ENCODE measurements at places on chromosomes 7 and 10.
A peak's percentile ranks its signal among the peaks of the same experiment; 100 is the strongest.

DNA sequence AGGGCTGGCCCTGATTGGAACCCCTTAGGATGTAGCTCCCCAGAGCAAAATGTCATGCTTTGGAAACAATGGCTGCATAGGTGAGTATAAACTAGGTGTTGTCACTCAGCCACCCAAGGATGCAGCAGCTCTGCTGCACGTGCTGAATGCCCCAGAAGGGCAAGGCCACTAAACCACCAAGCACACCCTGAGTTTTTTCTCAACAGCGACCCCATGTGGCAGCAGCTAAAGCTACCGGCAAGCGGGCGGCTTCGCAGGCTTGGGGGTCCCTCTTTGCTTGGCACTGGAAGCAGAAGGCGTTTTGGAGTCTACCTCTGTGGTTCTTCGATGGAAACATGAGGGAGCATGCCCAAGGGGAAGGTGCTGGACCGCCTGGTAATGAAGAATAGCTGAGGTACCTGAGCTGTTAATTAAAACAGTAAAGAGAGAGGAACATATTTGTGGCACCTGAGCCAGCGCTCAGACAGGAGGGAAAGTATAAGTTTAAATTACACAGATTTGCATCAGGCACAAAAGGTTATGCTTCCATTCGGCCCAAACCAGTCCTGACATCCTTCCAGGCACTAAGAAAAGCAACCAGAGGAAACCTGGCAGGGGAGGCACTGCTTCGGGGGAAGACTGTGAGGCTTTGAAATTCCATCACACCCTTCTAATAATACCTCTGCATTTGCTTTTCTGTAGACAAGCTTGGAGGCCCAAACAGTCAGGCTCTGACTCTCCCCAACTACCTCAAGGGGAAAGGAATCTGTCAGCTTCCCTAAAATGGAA lies 152.1 kb downstream of the GFRA1 start:
- no peak for DNase-seq

DNA sequence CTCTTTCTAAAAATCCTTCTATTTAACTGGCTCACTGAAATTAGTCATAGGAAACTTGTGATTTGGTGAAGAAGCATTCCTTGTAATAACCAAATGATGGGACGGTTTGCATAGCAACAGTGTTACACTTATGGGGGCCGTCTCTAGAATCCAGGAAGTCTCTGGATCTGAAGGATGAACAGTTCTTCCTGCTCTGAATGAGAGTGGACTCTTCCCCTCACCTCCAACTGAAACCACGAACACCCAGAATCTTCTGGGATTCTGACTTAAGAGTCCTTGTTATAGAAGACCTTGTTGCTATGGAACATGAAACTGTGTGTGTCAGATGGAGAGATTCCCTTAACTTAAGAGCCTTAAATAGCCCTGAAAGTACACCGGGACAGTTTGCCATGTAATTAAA lies 23.2 kb downstream of the NOLC1 start:
- DNase-seq: peak; percentile 6

DNA sequence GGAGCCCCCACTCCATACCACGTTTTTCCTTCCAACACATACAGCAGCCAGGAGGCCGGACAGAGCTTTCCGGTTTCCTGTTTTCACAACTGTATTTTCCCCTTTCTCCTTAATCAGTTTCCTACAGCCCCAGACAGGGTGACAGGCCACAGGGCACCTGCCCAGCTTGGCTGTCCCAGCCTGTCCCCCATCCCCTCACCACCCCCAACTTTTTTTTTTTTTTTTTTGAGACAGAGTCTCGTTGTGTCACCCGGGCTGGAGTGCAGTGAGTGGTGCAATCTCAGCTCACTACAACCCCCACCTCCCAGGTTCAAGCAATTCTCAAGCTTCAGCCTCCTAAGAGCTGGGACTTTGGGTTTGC lies 10.3 kb upstream of the HSPB1 start:
- DNase-seq: no peak

- no peak for DNase-seq
Measured at GRCh38 chr7:47438411-47439029, 143.4 kb downstream of the TNS3 start.

GRCh38 chr7:21281193-21281592 lies 146.7 kb upstream of the SP4 start:
- DNase-seq: no peak

DNA sequence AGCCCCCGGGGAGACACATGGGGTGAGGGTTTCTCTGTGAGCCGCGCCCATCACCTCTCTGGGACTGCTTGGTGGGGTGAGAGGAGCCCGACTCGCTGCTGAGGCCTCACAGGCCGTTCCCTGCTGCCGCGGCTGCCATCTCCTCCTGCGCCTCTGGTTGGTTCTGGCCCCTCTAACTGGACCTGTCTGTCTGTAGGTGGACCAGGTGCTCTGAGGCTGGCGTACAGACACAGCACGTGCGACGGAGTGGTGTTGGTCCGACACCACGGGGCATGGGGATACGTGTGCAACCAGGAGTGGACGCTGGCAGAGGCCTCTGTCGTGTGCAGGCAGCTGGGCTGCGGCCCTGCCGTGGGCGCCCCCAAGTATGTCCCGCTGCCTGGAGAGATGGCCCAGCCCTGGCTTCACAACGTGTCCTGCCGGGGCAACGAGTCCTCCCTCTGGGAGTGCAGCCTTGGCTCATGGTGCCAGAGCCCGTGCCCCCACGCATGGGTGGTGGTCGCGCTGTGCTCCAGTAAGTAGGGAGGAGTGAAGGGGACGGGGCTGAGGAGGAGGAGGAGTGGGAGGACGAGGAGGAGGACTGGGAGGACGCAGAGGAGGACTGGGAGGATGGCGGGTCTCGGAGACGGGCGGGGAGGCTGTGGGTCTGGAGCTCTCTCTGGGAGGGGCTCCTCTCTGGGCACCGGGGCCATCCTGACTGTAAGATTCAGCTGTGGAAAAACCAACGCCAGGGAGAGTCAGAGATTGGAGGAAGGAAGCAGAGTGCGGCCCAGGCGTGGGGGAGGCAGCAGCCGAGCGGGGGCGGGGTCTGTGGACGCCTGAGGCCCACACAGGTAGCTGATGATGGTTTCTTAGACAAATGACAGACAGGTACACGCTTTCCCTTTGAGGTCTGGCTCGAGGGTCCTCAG lies 2.6 kb downstream of the SCART1 start:
- no peak for DNase-seq

GRCh38 chr7:44972562-44972961 lies 6.3 kb downstream of the MYO1G start:
- no peak for DNase-seq

- DNase-seq: no peak
Measured at GRCh38 chr7:43823941-43824340, 45.4 kb downstream of the MRPS24 start.

DNA sequence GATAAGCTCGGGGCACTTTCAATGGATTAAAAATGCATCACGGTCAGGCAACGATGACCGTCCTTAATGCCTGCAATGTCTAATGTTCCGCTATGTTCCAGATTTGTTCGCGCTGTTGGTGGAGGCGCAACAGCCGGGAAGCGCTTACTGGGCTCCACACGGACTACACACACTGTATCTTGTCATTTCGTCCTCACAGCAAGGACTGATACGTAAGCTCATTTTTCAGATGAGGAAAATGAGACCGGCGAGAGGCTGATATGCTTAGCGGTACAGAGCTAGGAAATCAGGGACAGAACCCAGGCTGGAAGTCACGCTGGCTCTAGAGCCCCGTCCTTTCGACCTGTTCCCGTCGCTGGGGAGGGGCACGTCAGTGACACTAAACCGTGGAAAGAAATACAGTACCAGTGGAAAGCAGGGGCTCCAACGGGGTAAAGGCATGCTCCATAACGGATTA lies 670 bp downstream of the TPK1 start:
- DNase-seq: peak; percentile 79

DNA sequence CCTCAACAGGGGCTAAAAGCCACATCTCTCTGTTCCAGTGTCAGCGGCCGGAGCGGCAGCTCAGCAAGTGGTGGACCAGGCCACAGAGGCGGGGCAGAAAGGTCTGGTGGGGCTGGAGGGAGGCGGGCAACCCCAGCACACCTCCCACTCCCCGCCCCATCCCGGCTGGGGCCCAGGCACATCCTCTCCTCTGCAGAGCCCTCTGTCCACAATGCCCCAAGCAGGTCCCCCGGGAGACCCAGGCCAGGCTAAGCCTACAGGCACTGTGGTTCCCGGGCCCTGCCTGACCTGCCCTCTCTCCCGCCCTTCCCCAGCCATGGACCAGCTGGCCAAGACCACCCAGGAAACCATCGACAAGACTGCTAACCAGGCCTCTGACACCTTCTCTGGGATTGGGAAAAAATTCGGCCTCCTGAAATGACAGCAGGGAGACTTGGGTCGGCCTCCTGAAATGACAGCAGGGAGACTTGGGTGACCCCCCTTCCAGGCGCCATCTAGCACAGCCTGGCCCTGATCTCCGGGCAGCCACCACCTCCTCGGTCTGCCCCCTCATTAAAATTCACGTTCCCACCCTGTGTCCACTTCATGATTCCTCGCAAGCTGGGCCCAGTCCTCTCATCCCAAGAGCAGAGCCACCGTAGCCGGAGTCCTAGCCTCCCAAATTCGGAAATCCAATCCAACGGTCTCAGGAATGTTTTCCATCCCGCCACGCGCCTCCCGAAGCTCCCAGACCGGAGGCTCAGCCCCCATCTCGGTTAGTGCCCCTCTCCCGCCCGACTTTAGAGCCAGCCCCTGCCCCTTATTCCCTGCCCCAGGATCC lies 2.1 kb downstream of the ADIRF start:
- peak; percentile 87 for DNase-seq

- no peak for DNase-seq
Measured at GRCh38 chr10:13503745-13504463, 24.9 kb downstream of the BEND7 start.

DNA sequence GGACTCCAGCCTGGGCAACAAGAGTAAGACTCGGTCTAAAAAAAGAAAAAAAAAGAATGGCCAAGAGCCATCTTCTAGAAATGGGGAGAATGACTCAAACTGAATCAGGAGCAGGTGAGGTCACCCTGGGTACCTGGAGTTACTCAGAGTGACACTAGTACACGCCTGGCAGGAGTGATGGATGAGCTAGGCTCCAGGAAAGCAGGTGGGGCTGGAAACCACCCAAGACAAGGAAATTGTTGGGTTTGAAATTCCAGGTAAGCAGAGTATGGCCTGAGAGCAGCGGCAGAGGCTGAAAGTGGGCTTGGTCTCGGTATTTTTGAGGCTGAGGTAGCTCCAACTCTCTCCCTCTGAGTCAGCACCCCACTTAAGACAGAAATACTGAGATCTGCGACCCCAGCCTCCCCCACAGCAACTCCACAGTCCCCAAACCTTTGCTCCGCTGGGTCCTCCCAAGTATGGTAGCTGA lies 18.5 kb downstream of the DDIT4 start:
- DNase-seq: no peak

DNA sequence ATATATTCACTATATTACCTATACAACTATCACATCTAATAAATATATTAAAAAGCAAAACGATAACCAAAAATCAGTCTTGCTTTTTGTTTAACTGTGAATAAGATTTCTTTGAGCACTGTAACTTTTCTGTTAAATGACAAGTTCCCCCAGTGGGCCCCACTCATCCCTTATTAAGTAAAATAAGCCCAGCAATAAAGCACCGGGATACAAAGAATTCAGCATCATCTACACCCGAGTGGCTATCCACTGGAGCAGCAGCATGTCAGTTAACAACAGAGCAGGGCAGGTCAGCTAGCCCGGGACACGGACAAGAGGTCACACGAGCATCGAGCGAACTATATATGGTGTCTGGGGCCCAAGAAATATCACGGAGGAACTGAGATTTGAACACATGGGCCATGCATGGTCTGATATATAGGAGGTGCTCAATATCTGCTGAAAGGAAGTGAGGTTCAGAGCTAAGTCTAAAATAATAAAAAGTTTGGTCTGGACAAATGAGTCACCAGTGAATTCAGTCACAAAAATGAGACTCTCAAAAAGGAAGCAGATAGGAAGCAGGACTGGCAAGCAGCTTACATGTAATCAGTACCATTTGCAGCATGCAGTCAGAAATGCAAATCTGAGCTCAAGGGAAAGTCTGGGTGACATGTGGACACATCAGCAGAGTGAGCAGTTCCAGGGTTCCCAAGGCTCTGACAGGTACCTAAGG lies 4.1 kb downstream of the ERCC6 start:
- DNase-seq: no peak

- no peak for DNase-seq
Measured at GRCh38 chr10:62810156-62810902, 5.8 kb downstream of the ADO start.

- peak; percentile 33 for DNase-seq
Measured at GRCh38 chr7:24668927-24669635, 88.2 kb downstream of the GSDME start.

DNA sequence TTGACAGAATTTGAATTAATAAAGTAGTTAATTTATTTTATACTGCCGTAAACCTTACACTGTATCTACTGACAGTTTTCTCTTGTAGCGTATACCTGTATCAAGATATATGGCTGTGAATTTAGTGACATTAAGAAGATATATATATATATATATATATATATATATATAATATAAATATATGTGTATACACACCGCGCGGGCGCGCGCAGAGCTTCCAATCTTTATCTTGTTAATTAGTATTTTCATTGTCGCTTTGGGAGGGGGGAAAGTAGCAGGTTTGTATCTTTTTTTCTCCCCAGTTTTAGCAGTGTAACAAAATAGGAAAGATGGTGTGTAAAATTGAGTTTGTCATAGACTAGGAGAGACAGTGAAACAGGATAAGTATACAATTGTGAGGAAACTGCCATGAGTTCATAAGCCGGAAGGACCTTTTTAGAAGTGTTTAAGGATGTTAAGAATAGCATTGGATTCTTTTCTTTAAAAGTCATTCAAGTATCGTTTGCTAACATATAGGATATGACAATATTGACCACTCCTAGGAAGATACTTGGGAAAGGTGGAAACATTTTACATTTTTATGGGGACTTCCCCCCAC lies 2.0 kb downstream of the PLEKHA1 start:
- no peak for DNase-seq

DNA sequence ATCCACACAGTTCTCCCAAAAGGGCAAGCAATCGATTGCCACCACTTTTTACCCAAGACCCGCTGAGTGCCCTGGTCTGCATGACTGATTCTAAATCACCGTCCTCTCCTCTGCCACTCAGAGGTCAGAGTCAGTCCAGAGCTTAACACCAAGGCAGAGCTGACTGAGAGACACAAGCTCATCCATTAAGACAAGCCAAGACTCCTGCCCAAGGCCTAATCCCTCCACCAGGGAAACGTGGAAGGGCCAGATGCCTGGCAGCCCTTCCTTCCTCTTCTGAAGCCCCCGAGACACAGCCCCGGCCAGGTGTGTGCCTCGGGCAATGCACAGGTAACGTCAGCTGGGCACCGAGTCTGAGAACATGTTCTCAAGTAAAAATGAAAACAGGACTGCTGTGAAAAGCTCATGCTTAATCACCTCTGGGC lies 51.7 kb downstream of the DIP2C start:
- no peak for DNase-seq

GRCh38 chr10:50528206-50528605 lies 95.5 kb downstream of the SGMS1 start:
- no peak for DNase-seq

DNA sequence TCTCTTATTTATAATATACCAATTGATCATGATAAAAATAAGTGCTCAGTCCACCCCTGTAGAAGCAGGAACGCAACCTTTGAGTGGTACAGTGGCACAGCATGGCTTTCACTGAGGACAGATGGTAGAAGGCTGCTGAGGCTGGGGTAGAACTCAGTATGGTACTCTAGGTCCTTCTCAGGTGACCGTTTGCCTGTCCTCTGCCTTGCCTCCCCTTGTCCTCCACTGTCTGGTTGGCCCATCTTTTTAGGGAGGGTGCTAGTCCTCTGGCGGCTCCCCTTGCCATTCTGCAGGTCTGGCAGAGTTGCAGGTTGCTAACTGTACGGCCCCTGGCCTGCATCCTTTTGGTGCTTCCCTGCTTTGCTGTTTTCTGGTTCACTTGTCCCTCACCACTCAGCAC lies 27.3 kb downstream of the SLC18A2 start:
- no peak for DNase-seq
